Foreskin melanocyte (primary cell): ENCODE measurements at places on chromosomes 3 and 15.

DNA sequence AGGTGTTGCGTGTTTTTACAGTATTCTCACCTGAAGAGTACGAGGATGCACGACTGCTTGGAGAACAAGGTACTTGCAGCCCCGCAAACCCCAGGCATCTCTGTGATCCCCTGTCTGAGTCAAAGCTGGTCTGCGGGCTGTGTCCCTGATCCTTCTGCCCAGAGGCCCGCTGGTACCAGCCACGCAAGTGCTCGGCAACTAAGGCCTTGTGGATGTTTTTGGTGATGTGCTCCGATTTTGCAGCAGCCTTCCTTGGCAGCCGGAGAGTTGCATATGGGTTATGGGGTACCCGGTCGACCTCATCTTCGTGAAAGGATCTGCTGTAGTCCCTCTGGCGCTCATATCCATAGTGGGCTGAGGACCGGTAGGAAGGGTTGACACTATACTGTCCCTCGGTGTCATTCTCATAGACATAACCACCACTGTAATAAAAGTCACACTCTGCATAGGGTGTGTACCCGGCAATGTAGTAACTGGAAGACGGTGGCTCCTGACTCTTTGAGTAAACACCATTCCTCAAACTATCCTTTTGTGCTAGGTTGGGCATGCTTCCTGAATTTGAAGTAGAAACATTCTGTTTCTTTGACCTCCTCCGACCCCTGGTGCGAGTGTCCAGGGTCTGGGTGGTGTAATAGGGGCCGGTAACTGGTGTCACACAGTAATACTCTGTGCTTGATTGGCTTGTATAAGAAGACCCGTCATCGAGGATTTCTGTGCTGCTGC lies 58.6 kb upstream of the LMOD3 start:
- DNase-seq, result no peak

- no peak for DNase-seq
Observed at GRCh38 chr3:57164217-57164656, 916 bp downstream of the IL17RD start.

GRCh38 chr3:159649951-159650350 lies 338.7 kb upstream of the IL12A start:
- DNase-seq, result no peak

- DNase-seq, result no peak
Observed at GRCh38 chr3:127780536-127781400, 41.5 kb downstream of the MGLL start.

DNA sequence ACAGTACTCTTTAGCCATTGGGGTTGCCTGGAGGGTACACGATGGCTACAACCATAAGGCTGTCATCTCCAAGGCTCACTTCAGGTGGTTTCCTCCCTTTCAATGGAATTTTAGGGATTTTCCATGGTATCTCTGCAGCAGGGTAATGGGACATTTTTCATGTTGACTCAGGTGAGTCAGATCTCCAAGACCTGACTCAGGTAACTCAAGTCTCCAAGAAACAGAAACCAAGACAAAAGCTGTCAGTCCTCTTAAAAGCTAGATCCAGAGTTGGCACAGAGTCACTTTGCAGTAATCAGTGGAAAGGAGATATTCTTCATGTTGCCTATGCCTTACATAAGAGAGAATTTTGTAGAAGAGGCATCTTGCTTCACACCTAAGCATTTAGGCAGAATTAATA lies 375.8 kb upstream of the ARPP21 start:
- DNase-seq, result no peak

- no peak for DNase-seq
Observed at GRCh38 chr15:52717924-52718323, 38.7 kb upstream of the ATOSA start.

GRCh38 chr3:139514741-139515140 lies 24.8 kb downstream of the RBP1 start:
- DNase-seq, result no peak

DNA sequence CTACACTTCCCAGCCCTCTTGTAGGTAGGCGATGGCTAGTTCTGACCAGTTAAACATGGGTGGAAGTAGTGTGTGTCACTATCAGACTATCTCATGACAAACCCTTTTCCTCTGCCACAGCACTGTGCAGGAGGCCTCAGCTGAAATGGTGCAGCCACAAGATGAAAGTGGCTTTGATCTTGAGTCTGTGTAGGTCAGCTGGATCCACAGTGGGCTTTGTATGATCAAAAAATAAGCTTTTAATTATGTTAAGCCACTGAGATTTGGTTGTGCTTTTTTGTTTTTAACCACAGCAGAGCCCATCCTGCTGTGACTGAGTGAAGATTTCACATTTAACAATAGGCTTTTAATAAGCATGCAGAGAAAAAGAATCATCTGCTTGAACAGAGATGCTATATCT lies 19.7 kb downstream of the RCN2 start:
- no peak for DNase-seq

DNA sequence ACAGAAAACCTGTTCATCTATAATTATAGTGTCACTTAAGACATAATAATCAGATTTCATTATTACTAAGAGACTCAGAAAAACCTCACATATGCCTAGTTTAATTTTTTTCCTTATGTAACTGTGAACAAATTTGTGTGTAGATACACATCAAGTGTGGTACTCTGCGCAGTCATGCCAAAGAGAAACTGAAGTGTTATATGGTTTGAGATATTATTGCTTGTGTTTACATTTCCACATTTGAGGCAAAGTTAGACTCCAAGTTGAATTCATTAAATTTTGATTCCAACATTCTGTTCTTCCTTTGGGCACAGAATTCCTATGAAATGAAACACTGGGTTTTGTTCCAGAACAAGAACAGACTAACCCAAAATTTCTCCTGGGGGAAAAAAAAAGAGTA lies 2.2 kb downstream of the MBNL1 start:
- no peak for DNase-seq

GRCh38 chr3:66428733-66429132 lies 72.1 kb downstream of the LRIG1 start:
- peak; percentile 35 for DNase-seq

DNA sequence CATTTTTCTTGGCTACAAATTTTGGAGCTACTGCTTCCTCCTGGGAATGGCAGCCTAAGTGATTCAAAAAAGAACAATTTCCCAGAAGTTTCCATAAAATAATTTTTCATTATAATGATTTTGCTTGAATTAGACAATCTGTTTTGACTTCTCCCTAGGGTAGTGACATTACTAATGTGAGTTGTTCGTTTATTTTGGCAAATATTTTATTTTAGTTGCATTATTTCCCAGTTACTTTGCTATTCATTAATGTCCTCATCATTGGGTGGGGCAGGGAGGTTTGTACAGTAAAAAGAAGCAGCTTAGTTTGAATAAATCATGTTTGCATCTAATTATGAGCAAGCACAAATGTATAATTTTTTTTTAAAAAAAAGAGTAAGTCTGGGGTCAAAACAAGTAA lies 686.6 kb downstream of the ROBO2 start:
- no peak for DNase-seq

GRCh38 chr3:66639809-66640356 lies 139.1 kb upstream of the LRIG1 start:
- DNase-seq, result no peak

GRCh38 chr15:65286069-65286703 lies 497 bp downstream of the PARP16 start:
- DNase-seq, result peak; percentile 14

- no peak for DNase-seq
Observed at GRCh38 chr15:82810890-82811426, 1.5 kb downstream of the WHAMM start.
